ENCODE measurements at places on chromosomes 5 and 9. TPM values are rescaled to one million over a fixed set of nuclear protein-coding genes. Genes with fewer than 3 reads are reported as not detected.

GRCh38 chr9:8863886-8864544 lies 1064.4 kb upstream of the DMAC1 start:
- DNase-seq: no peak

GRCh38 chr5:152723482-152723881 lies 318.4 kb upstream of the NMUR2 start:
- no peak for DNase-seq

The SPINK6 gene
- polyA plus RNA-seq: not detected

DNA sequence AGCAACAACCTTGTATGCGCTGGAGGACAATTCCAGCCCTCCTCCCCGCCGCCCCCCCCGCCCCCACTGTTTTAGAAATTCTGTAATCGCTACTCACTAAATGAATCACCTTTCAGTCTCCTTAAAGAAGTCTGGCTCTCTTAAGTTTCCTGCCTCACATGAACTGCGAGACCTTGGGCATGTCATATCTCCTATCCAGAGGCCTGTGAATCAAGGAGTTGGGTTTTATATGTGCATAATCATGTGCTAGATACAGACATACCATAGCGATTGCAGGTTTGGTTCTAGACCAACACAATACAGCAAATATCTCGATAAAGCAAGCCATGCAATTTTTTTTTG lies 337 bp upstream of the DMAC1 start:
- DNase-seq: no peak

- DNase-seq: no peak
Observed at GRCh38 chr5:80177236-80177635, 78.6 kb downstream of the SERINC5 start.

GRCh38 chr5:61991866-61992265 lies 314.1 kb upstream of the KIF2A start:
- DNase-seq: no peak

GRCh38 chr5:111997308-111997707 lies 240.3 kb upstream of the NREP start:
- DNase-seq: no peak

The RELL2 gene
- polyA plus RNA-seq: 0.14 TPM

The FIBCD1 gene
- polyA plus RNA-seq: 0.14 TPM

DNA sequence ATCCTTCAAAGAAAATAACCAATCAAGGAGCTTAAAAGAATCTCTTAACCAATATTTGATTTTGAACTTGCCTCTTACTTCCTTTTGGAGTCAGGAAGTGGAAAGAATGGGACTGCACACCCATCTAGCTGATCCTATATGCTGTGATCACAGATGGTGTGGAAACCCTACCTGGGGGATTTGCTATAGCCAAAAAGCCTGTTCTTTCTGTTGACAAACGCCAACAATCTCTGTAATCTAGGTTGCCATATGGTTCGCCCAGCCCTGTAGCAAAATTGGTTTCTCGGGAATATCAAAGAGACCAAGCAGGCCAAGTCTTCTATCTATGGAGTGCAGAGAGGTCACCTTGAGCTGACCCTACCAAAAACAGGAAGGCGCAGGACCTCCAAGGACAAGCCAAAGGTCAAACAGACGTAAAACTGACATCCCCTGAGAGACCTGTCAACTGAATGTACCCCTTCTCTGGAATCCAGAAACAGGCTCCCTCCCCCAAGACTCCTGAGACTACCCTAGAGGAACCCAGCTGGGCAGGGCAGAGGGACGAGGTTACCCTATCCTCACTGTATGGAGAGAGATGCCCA lies 19.4 kb downstream of the NRG2 start:
- no peak for DNase-seq

DNA sequence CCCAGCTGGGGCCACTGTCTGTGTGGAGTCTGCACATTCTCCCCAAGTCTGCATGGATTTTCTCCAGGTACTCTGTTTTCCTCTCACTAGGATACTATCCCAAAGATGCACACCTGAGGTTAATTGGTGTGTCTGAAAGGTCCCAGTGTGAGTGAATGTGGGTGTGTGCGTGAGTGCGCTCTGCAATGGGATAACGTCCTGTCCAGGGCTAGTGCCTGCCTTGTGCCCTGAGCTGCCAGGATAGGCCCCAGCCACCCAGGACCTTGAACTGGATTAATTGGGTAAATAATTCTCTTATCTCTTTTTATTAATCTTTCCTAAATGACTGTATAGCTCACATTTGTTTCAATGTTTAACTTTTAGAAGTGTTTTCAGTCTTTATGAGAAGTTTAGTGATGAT lies 11.5 kb upstream of the PANK3 start:
- no peak for DNase-seq

GRCh38 chr9:7456793-7457530 lies 342.6 kb downstream of the DMAC1 start:
- DNase-seq: no peak

The EIF4E1B gene
- polyA plus RNA-seq: not detected

GRCh38 chr9:126704157-126704891 lies 90.6 kb downstream of the LMX1B start:
- DNase-seq: no peak
